ENCODE measurements at places on chromosomes 4 and X. TPM values are rescaled to one million over a fixed set of nuclear protein-coding genes. Genes with fewer than 3 reads are reported as not detected.

DNA sequence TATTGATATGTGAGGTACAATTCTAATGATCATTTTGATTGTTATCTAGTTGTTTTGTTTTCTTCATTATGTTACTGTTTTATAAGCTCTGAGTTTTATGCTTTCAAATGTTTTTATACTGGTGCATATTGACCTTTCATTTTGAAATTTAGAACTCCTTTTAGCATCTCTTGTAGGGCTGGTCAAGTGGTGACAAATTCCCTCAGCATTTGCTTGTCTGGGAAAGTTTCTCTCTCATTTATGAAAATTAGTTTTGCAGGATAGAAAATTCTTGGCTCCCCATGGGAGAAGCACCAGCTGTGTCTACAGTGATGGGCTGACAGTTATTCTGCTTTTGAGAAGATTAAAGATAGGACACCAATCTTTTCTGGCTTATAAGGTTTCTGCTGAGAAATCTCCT lies 105.3 kb upstream of the SPRY1 start:
- no peak for DNase-seq

- DNase-seq: peak; percentile 15
These were observed 1.6 kb downstream of the LONRF3 start for GRCh38 chrX:118975831-118976598.

The GPRIN3 gene
- 0.01 TPM for polyA plus RNA-seq

The RAB33A gene
- polyA plus RNA-seq: 4.0 TPM

The TLR1 gene
- polyA plus RNA-seq: 0.41 TPM

All from fibroblast of lung (primary cell).